Activated gamma-delta T cell treated with anti-CD3 and anti-CD28 coated beads, Interleukin-2, amount 50 U/mL, for 16 hours (primary cell): ENCODE measurements at places on chromosomes 7 and 10.

DNA sequence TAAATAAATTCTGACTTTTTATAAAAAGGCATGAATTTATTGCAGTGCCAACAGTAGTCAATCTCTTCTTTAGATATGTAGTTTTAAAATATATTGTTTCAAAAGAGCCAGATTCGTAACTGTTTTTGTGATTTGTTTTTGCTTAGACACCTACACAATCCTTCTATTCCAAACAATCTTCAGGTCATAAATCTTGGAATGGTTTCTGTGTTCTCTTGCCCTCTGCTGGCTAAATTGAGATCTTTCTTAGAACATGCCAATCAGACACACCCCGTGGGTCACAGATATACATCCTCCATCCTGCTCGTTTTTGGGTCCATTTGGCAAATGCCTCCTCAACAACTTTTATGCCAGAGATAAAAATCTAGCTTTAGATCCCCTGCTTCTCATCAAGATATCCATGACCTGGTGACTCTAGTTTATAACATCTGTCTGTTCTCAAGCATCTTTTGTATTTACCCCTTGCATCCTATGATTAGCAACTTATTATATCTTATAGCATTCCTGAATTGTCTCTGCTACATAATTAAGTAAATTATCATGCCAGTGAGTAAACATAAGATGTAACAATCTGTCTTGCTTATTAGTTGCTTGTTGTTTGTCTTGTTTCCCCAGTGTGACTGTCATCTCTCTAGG lies 35.3 kb upstream of the IFRD1 start:
- no peak for DNase-seq

DNA sequence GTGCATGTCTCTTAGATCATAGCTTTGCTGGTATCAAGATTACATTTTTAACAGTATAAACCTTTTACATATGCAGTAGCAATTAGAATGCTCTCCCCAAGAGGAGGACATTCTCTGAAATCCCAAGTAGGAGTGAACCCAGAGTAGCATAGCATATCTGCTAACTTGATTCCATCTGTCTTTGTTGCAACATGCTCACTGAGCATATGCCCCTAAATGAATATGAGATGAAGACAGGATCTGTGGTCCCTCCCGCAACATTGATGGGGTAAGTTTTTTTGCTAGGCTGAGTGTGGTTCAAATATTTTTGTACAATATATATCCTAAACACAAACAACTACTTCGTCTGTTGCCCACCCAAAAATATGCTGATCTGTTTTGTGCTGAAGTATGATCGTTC lies 534.2 kb upstream of the C7orf33 start:
- DNase-seq: no peak

- DNase-seq: no peak
Observed at GRCh38 chr7:106071999-106072714, 40.0 kb downstream of the SYPL1 start.

- no peak for DNase-seq
Observed at GRCh38 chr10:131419797-131420196, 108.3 kb upstream of the TCERG1L start.

DNA sequence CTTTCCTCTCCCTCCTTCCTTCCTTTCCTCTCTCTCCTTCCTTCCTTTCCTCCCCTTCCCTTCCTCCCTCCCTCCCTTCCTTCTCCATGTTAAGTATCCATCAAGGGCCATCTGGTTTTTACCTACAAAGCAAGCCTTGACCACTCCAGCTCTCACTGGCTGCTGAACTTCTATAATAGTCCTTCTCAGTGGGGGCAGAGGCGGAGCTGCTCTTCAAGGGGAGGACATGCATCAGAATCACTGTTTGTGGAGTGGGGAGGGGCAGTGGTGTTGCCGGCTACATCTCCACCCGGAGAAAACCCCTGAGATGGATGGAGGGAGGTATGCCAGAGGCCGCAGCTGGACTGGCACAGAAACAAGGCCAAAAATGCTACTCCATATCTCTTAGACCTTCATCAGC lies 25.9 kb downstream of the LAMB1 start:
- DNase-seq: no peak

- no peak for DNase-seq
Observed at GRCh38 chr7:102081244-102081627, 205.4 kb upstream of the SH2B2 start.

DNA sequence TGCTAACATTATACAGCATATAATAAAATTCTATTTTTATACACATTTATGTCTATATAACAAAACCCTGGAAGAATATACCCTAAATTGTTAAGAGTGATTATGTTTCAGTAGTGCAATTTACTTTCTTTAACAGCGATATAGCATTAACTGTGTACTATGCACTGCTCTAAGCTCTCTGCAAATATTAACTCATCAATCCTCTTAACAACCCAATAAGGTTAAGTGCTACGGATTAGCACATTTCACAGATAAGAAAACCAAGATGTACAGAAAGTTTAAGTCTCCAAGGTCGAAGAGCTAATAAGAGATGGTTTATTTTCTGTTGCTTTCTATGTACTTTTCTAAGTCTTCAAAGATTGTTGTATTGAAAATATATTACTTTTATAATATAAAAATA lies 95.8 kb downstream of the SEMA3C start:
- DNase-seq: no peak

- DNase-seq: no peak
Observed at GRCh38 chr7:113715262-113715661, 203.5 kb downstream of the PPP1R3A start.

DNA sequence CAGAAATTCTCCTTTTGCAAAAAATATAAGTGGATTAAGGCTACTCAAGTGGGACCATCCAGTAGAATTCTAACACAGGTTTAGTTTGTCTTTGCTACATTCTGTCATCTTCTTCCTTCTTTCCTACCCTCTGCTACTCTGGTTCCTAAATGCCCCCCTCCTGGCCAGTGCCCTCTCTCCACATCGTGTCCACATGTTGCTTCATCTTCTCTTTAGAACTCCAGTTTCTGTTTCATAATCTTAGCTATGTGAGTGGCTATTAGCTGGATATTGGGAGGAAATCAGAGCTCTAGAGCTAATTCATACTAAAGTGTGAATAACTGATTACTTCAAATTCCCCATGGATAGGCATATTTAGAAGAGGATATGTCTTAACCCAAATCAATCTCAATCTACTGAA lies 528.5 kb downstream of the LRMDA start:
- no peak for DNase-seq

DNA sequence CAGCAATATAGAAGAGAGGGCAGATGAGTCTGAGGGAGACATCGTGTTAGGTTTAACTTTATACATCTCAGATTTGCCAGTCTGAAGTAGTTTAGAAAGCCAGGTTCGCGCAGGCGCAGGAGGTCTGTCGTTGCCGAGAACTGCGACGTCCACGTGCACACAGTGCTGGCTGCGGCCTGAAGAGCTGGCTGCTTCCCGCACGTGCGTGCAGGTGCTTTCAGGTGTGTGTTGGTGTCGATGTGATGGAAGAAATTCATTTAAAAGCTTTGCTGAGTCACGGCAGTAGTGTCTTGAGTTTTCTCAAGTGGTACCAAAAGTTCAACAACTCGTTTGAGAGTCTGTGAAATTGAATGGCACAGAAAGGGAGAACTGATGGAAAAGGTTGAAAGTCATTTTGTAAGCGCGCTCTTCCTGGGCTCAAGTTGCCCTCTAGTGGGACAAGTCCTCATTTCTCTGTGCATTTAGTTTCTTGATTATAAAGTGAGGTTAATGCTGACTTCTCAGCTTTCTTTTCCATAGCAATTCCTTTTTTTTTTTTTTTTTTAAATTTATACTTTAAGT lies 18.6 kb downstream of the WDR37 start:
- DNase-seq: no peak

DNA sequence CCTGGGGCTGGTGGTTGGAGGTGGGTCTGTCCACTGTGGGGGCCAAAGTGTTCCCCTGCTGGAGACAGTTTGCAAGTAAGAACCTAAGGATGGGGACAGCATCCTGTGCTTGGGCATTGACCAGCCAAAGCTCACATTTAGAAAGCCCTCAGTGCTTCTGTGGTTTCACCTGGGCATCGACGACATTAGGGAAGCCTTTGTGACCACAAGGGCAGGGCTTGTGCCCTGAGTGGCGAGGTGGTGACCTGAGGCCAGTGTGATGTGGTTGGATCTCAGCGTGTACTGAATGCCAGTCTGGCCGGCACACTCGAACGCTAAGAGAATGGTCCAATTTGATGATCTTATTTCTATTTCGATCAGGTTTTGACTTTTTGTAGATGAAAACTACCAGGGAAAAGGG lies 32.1 kb upstream of the SH2B2 start:
- DNase-seq: no peak

GRCh38 chr10:59885430-59886134 lies 20.8 kb downstream of the CCDC6 start:
- DNase-seq: no peak

- DNase-seq: no peak
Observed at GRCh38 chr10:77187376-77187999, 450.1 kb downstream of the KCNMA1 start.

DNA sequence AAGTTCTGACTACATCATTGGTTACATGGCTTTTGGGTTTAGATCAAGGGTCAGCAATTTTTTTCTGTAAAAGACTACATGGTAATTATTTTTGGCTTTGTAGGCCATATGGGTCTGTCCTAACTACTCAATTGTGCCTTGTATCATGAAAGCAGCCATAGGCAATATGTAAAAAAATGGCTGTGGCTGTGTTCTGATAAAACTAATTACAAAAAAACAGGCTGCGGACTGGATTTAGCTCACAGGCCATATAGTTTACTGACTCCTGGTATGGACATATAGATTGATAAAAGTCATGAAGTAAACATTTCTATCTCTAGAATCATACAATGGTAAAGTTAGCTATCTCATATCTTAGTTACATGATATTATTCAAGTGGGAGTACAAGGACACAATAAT lies 375.4 kb downstream of the THSD7A start:
- no peak for DNase-seq

DNA sequence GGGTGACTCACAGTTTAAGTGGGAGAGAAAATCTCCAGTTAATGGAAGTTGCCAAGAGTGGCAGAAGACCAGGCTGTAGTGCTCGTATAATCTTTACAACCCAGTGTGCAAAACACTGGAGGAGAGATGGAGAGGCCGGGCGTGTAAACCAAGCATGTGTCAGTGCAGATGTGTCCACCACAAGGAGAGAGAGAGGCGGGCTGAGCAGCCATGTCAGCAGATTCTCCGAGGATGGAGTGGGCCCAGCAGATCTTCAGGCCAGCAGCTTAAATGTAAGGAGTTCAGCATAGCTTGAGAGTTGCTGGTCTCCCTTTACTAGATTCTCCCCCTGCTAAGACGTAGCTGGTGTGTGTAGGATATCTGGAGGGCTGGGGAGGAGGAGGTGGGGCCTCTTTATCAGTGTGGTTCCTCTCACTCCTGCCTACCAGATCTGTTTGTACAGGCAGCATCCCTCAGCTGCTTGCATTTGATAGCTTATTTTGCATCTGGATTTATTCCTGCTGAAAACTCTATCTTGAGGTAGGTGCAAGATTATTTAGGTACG lies 13.7 kb downstream of the BPGM start:
- DNase-seq: no peak

DNA sequence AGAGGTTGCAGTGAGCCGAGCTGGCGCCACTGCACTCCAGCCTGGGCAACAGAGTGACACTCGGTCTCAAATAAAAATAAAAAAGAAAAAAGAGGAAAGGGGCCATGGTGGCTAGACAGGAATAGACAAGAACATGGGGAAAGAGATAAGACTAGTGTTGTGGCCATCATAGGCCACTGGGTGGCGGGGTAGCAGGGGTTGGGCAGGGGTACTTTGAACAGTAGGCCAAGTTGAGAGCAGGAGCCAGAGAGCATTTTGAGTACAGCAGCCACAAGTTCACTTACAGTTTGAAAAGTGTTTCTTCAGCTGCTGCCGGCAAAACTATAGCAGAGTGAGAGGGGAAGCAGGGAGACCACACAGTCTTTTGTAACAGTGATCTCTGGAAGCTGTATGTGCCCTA lies 656.0 kb downstream of the CNTNAP2 start:
- DNase-seq: no peak

DNA sequence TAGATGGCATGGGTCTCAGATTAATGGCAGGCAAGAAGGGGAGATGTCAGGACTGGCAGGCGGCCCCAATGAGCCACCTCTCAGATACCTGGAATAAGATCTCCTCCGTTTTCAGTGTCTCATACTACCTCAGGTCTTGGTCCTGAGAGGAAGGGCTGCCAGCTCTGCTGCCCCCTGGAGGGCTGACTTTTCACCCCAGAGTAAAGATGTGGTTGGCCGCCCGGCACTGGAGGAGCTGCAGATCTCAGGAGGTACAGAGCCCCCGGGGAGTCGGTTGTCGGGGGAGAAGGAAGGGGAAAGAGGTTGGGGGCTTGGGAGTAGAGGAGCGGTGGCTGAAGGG lies 642 bp upstream of the COL13A1 start:
- no peak for DNase-seq

GRCh38 chr7:101507791-101508252 lies 121.3 kb downstream of the MYL10 start:
- DNase-seq: no peak

DNA sequence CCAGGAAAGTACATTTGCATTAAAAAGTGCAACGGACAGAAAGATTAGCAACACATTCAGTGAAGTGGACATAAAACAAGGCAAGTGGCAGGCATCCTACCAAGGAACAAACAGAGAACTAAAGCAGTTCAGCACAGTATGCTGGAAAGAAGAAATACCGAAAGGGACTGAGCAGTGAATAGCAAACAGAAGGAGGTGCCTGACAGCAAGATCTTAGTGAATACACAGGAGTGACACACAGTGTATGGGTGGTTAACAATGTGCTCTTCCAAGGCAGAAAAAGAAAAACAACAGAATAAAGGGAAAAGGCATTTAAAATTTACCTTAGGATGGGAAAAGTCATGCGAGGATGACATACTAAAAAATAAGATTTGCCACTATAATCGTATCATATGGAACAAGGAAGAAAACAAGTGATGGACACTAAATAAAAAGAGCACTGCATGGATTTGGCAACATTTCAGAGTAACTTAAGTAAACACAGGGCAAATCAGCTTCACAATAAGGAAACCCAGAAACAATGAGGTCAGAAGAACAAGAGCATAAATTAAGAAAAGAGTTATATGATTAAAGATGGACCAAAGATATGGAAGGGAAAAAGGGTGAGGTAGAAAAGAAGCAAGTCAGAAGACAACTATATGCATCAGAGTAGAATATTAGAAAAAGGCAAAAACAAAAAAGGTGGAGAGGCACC lies 29.5 kb downstream of the MEST start:
- no peak for DNase-seq

- no peak for DNase-seq
Observed at GRCh38 chr7:22667562-22668239, 59.3 kb upstream of the IL6 start.

GRCh38 chr7:34840176-34840785 lies 182.3 kb downstream of the NPSR1 start:
- no peak for DNase-seq

GRCh38 chr10:77702166-77702565 lies 64.6 kb upstream of the KCNMA1 start:
- DNase-seq: no peak

- no peak for DNase-seq
Observed at GRCh38 chr7:75878312-75878768, 494 bp upstream of the RHBDD2 start.

DNA sequence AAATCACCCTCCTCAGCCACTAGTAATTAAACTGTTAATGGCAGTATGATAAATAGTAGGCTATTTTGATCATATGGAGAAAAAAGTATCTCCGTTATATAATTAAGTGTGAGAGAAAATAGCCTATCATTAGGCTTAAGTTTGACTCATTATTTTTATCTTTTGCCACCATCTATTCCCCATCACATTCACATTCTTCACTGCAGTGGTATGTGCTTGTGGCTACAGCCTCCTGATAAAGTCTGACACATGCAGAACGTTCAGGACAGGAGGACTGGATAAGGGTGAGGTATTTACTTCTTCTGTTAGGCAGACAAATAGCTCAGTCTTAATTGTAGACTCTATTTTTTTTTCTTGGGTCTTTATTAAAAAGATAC lies 5.8 kb downstream of the NEBL start:
- DNase-seq: no peak

GRCh38 chr7:70700055-70700940 lies 431.6 kb upstream of the GALNT17 start:
- no peak for DNase-seq
